ENCODE measurements at places on chromosomes 7 and 10.

GRCh38 chr7:96199421-96199820 lies 122.5 kb downstream of the SLC25A13 start:
- DNase-seq: no peak

DNA sequence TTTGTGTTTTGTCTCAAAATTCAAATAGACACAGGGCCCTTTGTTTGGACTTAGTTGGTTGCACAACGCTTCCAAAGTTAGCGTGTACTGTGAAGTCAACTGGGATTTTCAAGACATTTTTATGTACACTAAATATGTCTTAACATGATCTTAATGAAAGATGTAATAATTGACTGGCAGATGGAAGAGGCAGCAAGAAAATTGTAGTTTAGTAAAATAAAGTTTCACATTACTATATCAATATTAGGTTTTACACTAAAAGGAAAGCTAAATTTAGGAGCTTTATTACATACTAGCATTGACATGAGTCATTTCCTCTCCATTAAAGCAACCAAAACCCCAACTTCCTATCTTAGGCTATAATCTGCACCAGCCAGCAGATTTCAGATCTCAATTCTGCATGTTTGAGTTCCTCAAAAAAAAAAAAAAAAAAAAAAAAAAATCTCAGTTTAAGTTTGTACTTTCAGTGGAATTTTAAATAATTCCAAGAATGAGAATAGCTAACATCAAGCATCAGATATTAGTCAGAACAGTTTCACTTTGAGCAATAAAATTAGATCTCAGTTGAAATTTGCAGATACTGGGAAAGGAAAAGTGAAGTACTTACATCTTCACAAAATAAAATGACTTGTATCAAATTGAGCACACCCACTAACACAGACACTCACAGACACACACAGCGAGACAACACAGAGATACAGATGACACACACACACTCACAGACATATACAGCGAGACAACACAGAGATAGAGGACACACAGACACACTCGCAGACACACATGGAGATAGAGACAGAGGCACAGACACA lies 346.6 kb upstream of the KLF6 start:
- no peak for DNase-seq

DNA sequence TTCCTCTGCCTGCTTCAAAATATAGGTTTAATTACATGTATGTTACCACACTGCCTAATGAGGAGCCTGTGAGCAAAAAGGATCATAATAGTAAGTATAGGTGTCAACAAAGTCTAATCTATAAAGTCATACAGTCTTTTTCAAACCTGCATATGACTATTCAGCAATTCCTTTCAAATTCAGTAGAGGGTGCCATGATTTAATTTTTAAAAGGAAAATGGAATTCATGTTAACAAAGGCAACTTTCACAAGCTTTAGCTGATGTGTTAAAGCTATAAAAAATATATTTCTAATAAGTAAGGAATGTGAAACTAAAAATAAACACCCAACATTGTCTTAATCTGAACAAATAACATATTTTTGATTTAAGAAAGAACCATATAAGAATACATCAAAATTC lies 52.1 kb downstream of the MPP7 start:
- no peak for DNase-seq

GRCh38 chr7:132328047-132328620 lies 248.1 kb downstream of the PLXNA4 start:
- DNase-seq: no peak

GRCh38 chr10:35335133-35336083 lies 901 bp upstream of the CCNY start:
- DNase-seq: peak; percentile 17

DNA sequence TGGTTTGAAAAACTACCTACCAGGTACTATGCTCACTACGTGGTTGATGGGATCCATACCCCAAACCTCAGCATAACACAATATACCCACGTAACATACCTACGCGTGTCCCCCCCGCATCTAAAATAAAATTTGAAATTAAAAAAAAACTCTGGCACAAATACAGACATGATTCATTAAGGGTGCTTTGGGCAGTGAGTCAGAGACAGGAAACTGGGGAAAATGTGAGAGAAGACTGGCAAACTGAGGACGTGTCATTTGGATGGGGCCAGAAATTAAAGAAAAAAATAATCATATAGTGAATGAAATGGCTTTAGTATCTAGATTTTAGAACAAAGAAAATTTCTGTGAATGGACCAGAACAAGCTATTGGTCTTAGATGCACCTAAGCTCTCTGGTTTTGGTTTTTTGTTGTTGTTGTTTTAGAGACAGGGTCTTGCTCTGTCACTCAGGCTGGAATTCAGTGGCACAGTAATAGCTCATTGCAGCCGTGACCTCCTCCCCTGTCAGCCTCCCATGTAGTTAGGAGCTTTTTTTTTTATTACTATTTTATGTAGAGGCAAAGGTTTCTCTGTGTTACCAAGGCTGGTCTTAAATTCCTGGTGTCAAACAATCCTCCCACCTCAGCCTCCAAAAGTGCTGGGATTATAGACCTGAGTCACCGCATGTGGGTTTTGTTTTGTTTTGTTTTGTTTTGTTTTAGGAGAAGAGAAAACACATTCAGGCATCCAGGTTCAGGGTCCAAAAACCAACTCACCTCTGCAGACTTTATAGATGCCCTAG lies 5.9 kb upstream of the PRSS58 start:
- no peak for DNase-seq

DNA sequence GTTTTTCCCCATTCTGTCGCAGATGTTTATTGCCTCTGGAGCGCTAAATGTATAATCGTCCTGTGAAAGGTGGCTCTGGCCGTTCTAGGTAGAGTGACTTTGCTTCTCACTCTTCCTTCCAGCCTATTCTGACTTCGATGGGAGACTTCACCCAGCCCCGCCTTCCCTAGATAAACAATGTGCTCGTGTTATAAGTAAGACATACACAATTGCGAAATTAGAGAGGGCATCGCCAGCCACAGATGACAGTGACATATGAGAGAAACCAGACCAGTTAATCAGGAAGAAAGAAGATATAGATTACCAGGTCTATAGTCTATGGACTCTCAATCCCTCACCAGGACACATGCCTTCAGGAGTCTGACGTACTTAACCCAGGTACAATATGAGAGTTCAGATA lies 1050.5 kb upstream of the AUTS2 start:
- no peak for DNase-seq

DNA sequence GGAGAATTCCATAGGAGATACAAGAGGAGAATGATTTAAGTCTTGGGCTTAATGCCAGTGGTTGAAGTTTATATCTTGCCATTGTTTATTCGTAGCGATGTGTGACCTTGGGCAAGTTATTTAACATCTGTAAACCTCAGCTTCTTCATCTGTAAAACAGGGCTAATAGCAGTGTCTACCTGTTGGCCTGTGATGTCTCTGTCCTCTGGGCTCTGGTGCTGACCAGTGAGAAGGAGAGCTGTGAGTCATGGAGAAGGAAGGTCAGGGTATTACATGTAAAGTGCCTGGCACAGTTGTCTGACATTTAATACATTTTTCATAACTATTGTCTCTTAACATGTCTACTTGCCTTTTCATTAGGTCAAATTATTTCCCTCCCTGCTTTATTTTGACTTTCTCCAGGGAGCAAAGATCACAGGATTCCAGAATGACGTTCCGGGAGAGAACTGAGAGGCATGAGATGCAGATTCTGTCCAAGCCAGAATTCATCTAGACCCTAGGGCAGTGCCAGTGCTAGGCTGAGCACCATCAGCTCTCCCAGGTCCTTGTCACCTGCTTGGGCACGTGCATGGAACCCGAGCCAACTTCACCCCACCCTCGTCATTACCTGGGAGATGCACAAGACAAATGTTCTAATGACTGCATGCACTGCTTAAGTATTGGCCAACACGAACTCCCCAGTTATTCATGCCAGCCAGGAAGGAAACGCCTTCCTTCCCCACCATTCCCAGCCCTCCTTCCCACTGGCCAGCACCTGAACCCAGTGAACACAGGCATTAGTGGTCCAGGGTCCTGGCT lies 187.9 kb downstream of the DPY19L1 start:
- no peak for DNase-seq

GRCh38 chr10:44628921-44629320 lies 244.0 kb upstream of the CXCL12 start:
- DNase-seq: no peak

GRCh38 chr7:87420173-87420572 lies 55.3 kb downstream of the ABCB4 start:
- DNase-seq: no peak

DNA sequence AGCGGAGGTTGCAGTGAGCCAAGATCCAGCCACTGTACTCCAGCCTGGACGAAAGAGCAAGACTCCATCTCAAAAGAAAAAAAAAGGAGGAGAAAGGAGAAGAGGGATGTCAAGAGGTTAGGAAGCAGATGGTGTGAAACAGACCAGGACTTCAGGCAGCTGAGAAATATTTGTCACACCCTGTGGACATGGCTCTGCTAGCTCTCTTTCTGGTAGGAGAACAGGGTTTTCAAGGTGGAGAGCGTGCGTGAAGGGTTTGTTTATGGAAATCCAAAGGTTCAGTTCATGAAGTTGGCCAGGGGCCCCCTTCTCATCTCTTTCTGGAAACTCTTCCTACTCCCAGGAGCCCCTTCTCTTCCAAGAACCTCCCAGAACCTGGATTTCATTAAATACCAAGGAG lies 110.8 kb upstream of the GALNT17 start:
- DNase-seq: no peak

DNA sequence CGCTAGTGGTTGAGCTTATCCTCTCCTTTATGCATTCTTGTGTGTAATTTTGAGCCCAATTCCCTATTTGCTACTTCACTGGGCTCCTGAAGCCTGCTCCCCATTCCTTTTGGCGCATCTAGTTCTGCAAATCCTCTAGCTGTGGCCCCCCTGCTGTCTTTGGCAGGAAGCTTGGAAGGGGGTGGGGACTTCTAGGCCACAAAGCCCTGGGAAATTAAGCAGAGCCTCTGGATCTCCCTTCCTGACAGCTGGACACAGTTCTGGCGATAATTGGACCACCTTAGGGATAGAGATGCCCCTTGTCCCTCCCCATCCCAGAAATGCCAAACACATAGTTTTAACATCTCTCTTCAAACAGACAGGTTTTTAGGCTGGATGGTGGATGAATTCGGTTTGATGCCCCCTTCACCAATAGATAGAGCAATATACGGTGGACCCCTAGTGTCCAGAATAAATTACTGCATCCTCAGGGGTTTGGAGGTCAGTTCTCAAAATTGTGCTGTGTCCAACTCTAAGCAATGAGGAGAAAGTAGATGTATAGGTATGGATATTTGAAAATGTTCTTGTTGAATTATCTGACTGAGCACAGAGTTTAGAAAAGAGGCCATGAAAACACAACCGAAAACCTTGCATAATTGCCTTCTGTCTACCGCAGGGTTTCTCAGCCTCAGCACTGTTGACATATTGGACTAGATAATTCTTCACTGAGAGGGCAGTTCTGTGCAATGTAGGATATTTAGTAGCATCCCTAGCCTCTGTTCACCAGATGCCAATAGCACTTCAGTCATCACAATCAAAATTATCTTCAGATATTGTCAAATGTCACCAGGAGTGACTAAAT lies 75.5 kb downstream of the PAPSS2 start:
- DNase-seq: no peak

- no peak for DNase-seq
These were observed 334.9 kb downstream of the ELMO1 start for GRCh38 chr7:37113661-37114355.

DNA sequence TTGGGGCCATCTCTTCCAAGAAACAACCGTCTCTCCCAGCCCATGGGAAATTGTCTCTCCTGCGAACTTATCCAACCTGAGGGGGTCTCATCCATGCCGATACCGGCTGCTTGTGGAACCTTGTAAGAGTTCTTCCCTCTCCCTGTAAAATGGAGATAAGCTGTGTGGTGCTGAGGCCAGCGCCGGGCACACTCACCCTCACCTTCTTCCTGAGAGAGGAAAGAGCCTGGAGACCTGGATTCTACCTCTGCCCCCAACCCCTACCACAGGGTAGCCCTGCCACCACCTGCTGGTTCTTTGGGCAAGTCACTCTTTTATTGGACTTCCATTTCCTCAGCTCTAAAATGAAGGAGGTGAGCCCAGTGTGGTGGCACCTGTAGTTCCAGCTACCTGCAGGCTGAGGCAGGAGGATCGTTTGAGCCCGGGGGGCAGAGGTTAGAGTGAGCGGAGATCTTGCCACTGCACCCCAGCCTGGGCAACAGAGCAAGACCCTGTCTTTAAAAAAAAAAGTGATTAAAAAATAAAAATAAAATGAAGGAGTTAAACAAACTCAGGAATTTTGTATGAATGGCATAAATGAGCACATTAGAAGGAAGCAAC lies 38.4 kb upstream of the PSAP start:
- DNase-seq: no peak

GRCh38 chr10:117903854-117904253 lies 142.9 kb downstream of the RAB11FIP2 start:
- no peak for DNase-seq

- no peak for DNase-seq
These were observed 468.7 kb downstream of the KCNMA1 start for GRCh38 chr10:77168861-77169260.

DNA sequence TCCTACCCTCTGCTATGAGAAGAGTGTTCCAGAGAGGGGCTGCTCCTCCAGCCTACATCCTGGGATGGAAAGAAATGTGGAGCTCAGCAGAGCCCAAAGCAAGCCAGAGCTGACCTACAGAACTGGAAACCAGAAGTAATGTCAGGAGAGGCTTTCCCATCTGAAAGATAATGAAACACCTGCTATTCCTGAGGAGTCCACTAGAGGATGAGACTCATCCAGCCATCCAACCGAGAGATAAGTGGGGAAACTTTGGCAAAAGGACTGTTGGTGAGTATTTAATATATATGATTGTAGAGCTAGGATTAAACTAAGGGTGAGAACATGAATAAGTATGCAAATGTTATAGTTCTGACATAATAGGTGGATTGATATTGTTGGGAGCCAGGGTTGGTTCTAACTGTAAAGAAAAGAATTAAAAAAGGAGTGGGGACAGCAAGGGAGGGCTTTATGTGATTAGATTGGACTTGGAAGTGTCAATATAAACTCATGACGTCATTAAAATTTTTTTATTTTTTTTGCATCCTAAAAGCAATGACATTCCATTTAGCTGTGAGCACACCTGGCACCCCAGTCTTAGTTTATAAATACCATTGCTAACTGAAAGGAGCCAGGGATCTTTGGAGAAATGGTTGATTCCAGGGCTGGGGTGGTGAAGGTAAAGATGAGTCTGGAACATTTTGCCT lies 312.8 kb upstream of the NFE2L3 start:
- DNase-seq: no peak

DNA sequence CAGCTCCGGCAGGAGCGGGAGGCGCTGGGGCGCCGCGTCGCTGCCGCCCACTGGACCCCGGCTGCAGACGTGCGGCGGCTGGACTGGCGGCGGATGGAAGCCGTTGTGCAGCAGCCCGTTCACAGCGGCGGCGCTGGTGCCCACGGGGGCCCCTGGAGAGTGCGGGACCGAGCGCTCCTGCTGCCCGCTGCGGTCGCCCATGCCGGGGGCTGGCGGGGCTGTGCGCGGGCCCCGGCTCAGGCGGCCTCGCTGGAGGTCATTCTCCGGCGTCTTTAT lies 413 bp downstream of the PANK1 start:
- DNase-seq: peak; percentile 43

Measured in stimulated activated naive CD4-positive, alpha-beta T cell treated with Interleukin-2 at 50 U/mL for 16 hours (primary cell).